ENCODE measurements at places on chromosomes 4 and X.
A peak's percentile ranks its signal among the peaks of the same experiment; 100 is the strongest.

- DNase-seq, result no peak
These were observed 11.0 kb upstream of the COL25A1 start for GRCh38 chr4:109313168-109314133.

DNA sequence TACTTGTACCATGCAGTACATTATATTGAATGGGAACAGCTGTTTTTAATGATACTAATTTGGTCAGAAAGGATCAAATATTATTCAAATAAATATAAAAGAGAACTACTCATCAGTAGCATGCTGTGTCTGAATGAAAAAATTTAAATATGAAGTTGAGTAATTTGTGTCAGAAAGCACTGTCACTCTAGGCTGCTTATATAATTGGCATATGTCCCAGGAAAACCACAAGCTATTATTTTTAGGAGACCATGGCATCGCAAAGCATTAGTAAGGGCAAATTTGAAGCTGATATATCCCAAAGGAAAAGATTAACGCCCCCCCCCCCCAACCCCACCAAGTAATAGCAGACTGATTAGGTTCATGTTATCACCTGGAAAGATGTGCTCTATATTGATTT, 388.5 kb upstream of the SPANXN4 start:
- DNase-seq, result no peak

DNA sequence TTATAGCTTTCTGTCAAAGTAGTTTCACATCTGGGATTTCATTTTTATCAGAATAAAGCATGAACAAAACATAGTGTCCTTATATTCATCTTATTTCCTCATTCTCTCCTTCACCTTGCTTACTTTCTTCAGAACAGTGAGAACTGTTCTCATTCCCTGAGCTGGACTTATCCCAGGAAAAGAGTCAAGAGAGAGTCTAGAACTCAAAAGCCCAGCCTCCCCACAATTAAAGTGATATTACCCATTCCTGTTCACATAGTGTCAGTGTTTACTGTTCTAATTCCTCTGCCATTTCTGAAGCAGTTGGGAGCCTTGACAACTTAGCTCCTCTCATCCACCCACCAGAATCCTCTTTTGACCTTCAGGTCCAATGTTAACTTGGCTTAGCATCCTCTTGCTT, 42.9 kb downstream of the RASSF6 start:
- DNase-seq, result no peak

- DNase-seq, result no peak
These were observed 10.0 kb upstream of the HS3ST1 start for GRCh38 chr4:11438647-11439046.

DNA sequence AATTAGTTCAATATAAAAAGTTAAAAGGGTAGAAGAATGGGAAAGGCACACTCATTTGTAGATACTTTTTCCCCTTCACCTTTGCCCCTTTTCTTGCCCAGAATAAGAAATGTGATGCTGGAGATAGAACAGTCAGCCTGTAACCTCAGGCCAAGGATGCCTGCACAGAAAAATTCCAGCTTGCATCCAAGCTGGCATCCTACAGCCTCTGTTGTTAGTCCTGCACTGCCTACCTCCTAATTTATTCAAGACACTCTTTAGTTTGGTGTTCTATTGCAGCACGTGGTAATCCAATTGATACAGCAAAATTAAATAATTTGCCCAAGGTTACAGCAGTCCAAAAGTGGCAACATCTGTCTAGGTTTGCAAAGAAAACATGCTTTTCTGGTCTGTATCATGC, 9.7 kb upstream of the USO1 start:
- no peak for DNase-seq

DNA sequence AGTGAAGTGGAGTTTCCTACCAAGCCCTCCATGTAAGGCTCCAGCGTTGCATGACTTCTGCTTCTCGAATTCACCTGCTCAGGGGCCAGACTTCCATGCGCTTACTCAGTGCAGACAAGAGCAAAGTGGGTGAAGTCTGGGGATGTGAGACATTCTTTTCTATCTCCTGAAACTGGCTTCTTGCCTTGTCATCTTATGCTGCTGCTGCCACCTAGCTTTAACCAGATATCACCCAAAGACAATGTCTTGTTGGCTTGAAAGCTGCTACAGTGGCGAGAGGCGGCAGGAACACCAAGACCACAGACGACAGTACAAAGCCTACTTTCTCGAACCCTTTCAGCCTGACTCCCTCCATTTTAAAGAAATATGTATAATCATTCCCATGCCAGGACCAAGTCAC, 103.6 kb upstream of the ADGRG2 start:
- no peak for DNase-seq

GRCh38 chrX:95907081-95907480, 777.6 kb upstream of the DIAPH2 start:
- DNase-seq, result peak; percentile 68

DNA sequence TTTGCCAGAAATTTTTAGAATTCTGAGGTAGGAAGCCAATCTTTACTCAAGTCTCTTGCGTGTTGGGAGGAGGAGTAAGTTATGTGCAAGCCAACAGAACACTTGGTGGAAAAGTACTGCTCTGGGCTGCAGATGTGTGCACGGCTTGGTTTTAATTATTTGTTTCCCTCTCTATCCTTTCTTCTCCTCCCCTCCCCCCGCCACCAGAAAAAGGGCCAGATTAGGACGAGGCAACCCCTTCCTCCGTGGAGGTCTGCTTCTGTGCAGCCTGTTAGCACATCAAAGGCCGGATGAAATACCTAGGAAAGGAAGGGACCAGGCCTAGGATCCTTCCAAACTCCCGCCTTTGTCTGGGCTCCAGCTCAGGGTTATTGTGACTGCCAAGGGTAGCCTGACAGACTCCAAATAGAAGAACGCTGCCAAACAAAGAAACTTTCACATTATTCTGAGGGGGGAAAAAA, 1.0 kb upstream of the PGRMC1 start:
- no peak for DNase-seq

DNA sequence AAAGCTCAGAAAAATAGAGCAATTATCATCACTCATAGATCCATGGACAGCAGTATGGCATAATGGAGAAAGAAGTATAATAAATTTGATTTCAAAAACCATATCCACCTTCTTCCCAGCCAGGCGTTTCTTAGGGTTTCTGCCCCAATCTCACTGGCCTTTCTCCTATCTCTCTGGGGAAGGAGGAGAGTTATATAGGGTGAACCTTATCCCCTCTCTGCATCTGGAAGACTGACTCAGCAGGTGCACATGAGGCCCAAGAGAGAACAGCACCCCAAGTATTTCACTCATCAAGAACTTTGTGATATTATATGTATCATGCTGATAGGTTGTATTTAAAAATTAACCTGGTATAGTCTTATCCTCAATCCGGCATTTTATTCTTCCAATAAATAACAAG, 318.8 kb upstream of the RASGEF1B start:
- DNase-seq, result no peak

GRCh38 chr4:134812611-134813010, 611.0 kb upstream of the PABPC4L start:
- no peak for DNase-seq

DNA sequence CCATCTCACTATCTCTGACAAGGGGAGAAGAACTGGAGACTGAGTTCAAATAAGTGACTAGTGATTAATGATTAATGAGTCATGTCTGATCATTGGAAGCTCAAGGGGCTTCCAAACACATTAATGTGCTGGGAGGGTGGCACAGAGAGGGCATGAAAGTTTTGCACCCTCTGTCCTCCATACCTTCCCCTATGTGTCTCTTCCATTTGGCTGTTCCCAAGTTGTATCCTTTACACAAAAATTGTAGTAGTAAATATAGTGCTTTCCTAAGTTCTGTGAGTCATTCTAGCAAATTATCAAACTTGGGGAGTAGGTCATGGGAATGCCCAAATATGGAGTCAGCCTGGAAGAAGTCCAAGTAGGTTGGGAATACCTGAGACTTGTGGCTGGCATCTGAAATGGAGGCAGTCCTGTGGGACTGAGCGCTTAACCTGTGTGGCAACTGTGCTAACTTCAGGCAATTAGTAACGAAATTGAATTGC, 4.1 kb upstream of the FAM200B start:
- DNase-seq, result no peak

GRCh38 chr4:4800646-4801408, 58.6 kb upstream of the MSX1 start:
- DNase-seq, result no peak

DNA sequence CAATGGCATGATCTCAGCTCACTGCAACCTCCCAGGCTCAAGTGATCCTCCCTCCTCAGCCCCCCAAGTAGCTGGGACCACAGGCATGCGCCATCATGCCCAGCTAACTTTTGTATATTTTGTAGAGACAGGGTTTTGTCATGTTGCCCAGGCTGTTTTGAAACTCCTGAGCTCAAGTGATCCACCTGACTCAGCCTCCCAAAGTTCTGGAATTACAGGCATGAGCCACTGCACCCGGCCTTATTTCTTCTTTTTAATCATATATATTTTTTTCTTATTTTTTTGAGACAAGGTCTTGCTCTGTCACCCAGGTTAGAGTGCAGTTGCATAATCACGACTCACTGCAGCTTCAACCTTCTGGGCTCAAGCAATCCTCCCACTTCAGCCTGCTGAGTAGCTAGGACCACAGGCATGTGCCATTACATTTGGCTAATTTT, 184.0 kb downstream of the TSPAN5 start:
- DNase-seq, result no peak

GRCh38 chr4:154707877-154708276, 35.9 kb upstream of the LRAT start:
- no peak for DNase-seq

GRCh38 chr4:56619160-56619559, 61.9 kb downstream of the HOPX start:
- DNase-seq, result no peak

GRCh38 chr4:185941461-185941860, 127.5 kb upstream of the TLR3 start:
- DNase-seq, result no peak

GRCh38 chrX:135632353-135632752, 81.1 kb upstream of the CT45A1 start:
- no peak for DNase-seq

DNA sequence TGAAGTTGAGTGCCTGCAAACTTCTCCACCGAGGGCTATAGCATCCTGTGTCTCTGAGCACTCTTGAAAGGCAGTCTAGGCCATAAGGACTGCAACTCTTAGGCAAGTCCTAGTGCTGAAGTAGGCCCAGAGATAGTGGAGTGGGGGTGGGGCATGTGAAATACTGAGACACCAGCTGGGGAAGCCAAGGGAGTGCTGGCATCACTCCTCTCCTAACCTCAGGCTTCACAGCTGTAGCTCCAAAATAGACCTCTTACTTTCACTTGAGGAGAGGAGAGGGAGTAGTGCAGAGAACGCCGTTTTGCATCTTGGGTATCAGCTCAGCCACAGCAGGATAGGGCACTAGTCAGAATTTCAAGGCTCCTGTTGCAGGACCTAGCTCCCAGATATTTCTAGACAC, 56.2 kb upstream of the CYSLTR1 start:
- no peak for DNase-seq

Measured in CMK (cell line).